ENCODE measurements at places on chromosomes 7 and 10. TPM values are rescaled to one million over a fixed set of nuclear protein-coding genes. Genes with fewer than 3 reads are reported as not detected.

- no peak for DNase-seq
Observed at GRCh38 chr10:83983578-83984255, 155.6 kb upstream of the GHITM start.

GRID2IP gene
- not detected for total RNA-seq

DNA sequence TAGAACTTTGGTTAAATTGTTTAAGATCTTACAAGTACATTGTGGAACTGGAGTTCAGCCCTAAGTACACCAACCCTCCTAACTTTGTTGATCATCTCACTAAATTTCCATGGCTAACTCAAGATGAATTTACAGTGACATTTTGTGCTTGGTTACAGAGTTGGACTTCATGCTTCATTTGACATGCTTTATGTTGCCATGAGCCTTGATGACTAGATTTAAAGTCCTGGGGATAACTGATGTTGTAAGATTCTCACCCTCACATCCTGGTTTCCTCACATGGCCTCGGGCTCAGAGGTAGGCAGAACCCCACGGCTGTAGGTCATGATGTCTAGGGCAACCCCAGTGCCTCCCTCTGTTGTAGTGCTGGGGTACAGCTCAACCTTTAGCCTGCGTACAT, 397.2 kb upstream of the IGFBP3 start:
- DNase-seq, result no peak

DNA sequence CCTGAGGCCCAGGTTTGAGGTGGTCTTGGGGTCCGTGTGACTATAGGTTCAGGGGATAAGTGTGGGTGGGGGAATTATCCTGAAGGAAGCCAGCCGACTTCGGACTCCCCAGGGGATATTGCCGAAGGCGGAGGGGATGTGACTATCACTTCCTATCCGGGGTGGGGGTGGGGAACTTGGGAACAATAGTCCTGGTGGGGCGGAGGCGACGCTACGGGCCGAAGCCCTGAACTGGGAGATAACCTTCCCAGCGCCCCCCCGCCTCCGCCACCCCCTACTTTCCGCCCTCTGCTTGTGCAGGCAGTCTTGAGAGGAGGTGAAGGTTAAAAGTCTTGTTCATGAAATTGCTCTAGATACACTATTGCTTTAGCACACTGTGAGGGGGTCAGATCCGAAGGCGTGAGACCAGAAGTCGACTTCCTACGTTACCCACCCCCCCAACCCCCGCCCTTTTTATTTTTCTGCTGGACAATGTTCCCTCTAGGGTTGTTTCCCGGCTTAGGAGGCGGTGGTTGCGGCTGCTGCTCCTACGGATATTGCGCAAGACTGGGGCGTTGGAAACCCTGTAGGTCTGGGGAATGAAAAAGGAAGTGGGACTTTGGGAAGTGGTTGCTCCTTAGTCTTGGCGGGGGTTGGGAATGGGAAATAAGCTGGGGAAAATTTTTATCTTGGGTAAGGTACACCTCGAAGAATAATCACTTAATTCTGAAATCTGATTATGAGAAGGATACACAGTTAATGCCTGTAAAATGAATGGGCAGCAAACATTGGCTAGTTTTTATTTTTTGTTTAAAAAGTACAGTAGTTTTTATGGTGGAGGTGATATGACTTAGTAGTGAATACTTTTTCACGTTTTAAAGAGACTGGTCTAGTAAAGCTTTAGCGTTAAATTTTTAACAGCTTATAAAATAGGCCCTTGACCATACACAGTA, 1.5 kb downstream of the PTPN12 start:
- peak; percentile 73 for DNase-seq

CCL24 gene
- 10.8 TPM for total RNA-seq

COL1A2 gene
- 361 TPM for total RNA-seq
